ENCODE measurements at places on chromosomes 12 and 14.

- peaks cover 2% of the 10 kb centered on the region for H3K4me1 ChIP-seq
- no peak overlapping the region for H3K4me3 ChIP-seq
- DNase-seq = no peak
- peak overlapping the region; percentile 39 for H3K27ac ChIP-seq
Measured at GRCh38 chr12:65653321-65653720, 171.0 kb upstream of the HMGA2 start.

DNA sequence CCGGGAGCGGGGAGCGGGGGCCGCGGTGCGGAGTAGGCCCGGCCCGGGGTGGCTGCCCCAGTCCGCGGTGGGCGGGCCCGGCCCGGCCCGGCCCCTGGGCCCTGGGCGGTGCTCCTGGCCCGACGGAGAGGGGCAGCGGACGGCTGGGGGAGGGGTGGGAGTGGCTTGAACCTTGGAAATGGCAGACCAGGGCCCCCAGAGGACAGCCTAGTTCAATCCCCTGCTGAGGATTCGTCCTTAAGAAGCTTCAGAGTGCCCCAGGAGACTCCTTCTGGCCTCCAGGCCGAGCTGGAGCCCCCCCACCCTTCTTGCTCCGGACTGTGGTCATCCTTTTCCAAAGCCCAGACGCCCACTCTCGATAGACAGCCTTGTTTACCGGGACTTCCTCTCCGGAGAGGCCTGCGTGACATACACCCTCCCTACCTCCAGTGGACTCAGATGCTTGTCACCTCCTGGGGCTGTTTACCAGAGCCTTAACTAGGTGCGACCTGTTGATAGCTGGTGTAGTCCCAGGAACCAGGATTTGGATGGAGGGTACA is 458 bp downstream of the KHNYN start:
- peak overlapping the region; percentile 89 for H3K27ac ChIP-seq
- no peaks in the 10 kb centered on the region for H3K27me3 ChIP-seq
- peak; percentile 86 for DNase-seq
- peaks cover 26% of the 10 kb centered on the region for H3K4me1 ChIP-seq

DNA sequence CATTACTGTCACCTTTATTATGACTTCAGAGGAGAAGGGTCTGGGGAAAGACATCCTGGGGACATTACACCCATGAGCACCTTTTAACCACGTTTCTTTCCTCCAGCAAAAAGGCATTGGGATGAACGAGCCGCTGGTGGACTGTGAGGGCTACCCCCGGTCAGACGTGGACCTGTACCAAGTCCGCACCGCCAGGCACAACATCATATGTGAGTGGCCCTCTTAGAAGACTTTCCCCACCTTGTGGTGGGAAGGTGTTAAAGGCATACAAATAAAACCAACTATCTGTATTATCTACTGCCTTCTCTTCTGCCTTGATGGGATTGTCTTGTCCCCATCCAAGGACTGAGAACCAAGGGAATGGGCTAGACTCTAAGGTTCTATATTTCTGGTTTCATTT is 6.0 kb downstream of the PSMD9 start:
- H3K4me1 ChIP-seq = peaks cover 20% of the 10 kb centered on the region
- peak; percentile 60 for DNase-seq
- H3K27me3 ChIP-seq = no peaks in the 10 kb centered on the region
- H3K27ac ChIP-seq = no peak overlapping the region

DNA sequence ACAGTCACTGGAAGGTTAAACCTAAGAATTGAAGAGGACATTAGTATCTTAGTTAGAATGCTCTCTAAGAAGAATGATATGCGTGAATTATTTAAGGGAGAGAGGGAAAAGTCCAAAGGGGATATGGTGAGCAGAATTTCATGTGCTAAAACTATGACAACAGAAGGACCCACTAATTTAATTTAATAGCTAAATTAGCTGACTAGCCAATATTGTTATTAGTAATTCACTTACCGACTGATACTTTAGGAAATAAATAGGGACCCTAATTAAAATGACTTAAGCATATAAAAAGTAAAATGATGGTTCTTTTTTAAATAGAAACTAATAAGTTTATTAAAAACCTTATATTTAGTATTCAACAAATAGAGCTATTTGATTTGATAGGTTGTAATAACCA is 179.6 kb downstream of the RASSF9 start:
- H3K27me3 ChIP-seq = no peaks in the 10 kb centered on the region
- DNase-seq = no peak
- H3K27ac ChIP-seq = no peak overlapping the region
- H3K4me1 ChIP-seq = no peaks in the 10 kb centered on the region
- no peak overlapping the region for H3K4me3 ChIP-seq

DNA sequence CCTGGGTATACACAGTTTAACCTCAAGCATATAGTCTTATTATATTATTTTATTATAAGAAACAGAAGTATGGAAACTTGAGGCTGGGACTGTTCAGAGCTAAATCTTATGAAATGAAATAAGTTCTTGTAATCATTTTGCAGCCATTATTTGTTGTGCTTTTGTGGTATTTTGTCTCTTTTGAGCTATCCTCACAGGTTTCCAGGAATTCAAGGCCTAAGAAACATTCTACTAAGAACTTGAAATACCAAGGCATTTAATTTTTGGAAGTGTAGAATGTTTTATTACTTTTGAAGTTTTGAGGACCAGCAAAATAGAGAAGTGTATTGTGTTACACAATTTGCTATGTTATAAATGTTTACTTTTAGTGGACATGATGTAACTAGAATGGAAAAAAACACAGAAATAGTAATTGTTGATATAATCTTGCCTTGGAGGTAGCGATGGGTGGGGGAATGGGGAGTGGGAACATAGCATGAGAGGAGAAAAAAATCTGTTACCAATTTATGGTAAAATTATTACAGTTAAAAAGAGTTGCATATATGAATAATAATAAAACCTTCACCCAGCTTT is 81.7 kb downstream of the CRADD start:
- H3K4me3 ChIP-seq = no peak overlapping the region
- DNase-seq = no peak
- H3K27me3 ChIP-seq = no peaks in the 10 kb centered on the region
- H3K27ac ChIP-seq = no peak overlapping the region

DNA sequence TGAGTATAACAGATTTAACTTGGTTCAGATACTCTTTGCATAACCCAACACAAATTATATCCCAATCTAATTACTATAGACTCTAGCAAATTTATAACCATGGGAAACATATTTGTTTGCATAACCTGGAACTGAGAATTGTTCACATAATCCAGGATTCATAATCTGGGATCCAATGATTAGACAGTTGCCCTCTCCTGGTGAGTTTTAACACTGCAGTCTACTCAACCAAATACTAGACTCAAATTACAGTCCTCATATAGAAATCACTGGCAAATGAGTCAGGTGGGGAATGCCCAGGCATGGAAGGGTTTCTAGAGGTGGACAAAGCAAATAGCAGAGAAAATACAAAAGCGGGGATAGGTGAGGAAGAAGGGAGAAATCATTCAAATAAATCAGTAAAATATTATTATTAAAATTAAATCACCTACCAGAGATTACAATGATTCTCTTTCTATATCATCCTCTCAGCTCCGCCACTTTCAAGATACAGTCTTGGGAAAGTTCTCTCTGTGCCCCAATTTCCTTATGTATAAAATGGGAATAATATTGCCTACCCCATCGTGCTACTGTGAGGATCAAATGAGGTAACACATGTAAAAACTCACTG is 9.4 kb downstream of the GCH1 start:
- H3K27ac ChIP-seq = no peak overlapping the region
- no peaks in the 10 kb centered on the region for H3K27me3 ChIP-seq
- peak; percentile 84 for DNase-seq

DNA sequence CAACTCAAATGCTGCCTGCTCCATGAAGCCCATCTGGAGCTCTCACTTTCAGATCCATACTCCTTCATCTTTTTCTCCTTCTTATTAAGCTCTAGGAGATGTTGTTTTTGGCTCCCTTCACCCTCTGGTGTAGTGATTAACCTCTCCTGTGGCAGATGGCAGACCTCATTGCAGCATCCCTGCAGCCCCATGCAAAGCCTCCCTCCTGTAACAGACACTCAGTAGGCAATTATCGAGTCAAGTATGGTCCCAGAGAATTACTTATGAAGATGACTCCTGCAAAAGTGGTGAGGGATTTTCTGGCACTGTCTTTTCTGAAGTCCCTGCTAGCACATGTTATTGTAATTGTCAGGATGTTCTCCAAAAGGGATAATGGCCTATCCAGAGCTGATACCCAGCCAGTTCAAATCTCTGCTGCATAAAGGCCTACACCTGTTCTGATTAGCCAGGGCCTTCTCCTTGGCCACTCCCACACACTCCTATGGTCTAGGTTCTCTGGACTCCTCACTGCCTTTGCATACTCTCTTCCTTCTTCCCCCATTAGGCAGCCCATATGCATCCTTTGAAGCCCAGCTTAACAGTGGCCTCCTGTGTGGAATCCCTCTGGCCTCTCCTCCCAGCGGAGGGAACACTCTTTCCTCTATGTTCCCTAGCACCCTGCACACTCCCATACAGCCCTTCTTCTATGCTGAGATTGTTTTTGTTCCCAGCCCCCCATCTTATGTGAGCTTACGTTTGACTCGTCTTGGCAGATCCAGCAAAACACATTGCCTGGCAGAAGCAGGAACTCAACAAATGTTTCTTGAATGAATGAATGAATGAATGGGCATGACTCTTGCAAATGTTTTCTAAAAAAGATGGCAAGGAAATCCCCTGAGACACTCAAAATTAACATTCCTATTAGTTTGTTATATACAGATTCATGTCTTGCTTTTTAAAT is 43.9 kb upstream of the MDM1 start:
- H3K27ac ChIP-seq = no peak overlapping the region
- peaks cover 6% of the 10 kb centered on the region for H3K27me3 ChIP-seq
- H3K36me3 ChIP-seq = no peaks in the 10 kb centered on the region
- no peak overlapping the region for H3K4me3 ChIP-seq
- H3K4me1 ChIP-seq = no peaks in the 10 kb centered on the region
- no peak for DNase-seq

DNA sequence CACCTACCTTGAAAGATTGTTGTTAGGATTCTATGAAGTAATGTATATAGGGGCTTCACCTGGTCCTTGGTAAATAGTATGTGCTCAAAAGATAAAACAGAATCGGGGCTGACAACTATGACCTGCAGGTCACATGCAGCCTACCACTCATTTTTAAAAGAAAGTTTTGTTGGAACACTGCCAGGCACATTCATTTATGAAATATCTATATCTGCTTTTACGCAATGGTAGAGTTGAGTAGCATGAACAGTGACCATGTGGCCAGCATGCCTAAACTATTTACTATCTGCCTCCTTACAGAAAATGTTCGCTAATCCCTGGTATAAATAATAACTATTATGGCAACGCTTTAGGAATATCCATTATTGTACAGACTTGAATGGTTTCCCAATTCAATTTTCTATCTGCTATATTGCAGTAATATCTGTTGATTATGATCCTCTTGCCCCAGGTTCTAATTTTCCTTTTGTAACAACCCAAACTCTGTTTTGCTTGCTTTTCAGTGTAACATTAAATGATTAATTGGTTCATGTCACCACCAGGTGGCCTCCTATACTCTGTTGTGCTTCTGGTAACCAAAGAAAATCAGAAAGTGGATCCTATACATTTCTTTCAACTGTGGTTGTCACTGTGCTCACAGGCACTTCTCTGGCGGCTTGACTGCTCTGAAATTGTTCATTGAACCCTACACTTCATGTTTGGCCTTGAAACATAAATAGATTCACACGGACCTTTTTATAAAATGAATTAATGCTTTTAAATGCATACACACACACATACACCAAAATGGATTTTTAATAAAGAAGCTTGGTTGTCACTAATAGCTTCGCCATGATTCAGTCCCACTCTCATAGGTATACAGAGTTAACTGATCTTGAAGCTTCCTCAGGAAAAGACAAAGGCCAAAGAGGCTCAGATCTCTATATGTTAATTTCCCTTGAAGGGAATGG is 227.7 kb upstream of the NPAS3 start:
- H3K36me3 ChIP-seq = no peaks in the 10 kb centered on the region
- no peak overlapping the region for H3K27ac ChIP-seq
- DNase-seq = peak; percentile 61

- H3K36me3 ChIP-seq = no peaks in the 10 kb centered on the region
- H3K4me3 ChIP-seq = no peak overlapping the region
- no peaks in the 10 kb centered on the region for H3K4me1 ChIP-seq
Measured at GRCh38 chr12:66232263-66232662, 43.2 kb downstream of the IRAK3 start.

GRCh38 chr12:6998715-6999451 is 19.4 kb downstream of the LPCAT3 start:
- peaks cover 7% of the 10 kb centered on the region for H3K4me1 ChIP-seq
- no peak overlapping the region for H3K4me3 ChIP-seq
- H3K27me3 ChIP-seq = no peaks in the 10 kb centered on the region
- H3K27ac ChIP-seq = no peak overlapping the region

DNA sequence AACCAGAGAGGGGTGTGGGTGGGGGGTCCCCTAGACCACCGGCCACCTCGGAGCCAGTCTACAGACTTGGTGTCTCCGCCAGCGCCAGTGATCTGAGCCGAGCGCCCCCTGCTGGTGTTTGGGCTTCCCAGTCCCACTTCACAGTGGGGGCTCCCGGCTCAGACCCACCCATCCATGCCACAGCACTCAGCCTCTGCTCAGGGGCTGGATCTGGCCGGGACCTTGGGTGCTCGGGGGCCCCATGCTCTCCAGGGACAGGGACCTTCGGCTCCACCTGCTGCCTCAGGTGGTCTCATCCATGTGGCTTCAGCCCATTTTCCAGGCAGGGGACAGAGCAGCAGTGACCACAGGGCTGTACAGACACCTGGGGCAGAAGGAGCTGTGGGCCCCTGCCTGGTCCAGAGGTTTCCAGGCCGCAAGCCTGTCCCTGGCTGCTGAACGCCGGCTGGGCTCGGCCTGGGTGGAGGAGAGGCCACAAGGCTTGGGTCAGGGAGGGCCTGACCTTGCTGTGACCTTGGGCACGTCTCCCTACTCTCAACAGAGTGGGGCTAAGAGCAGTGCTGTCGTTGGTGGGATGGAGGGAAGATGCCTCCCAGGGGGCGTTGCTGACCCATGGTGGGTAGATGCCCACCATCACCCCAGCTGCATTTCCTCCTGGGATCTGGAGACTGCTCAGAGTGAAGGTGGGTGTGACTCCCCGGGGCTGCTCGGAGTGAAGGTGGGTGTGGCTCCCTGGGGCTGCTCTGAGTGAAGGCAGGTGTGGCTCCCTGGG is 86.3 kb downstream of the KIF26A start:
- no peaks in the 10 kb centered on the region for H3K4me1 ChIP-seq
- H3K27ac ChIP-seq = no peak overlapping the region
- H3K4me3 ChIP-seq = no peak overlapping the region
- peaks cover 3% of the 10 kb centered on the region for H3K36me3 ChIP-seq
- peak; percentile 2 for DNase-seq

- no peak for DNase-seq
- H3K36me3 ChIP-seq = peaks cover 3% of the 10 kb centered on the region
- no peak overlapping the region for H3K27ac ChIP-seq
- H3K27me3 ChIP-seq = no peaks in the 10 kb centered on the region
Measured at GRCh38 chr14:60863249-60863648, 117.6 kb downstream of the TRMT5 start.

GRCh38 chr12:95701275-95701674 is 89.3 kb downstream of the NTN4 start:
- peak; percentile 6 for DNase-seq
- H3K36me3 ChIP-seq = peaks cover 7% of the 10 kb centered on the region
- peak overlapping the region; percentile 17 for H3K27ac ChIP-seq

GRCh38 chr12:56374726-56375597 is 12.3 kb upstream of the APOF start:
- peak overlapping the region; percentile 5 for H3K27ac ChIP-seq
- no peaks in the 10 kb centered on the region for H3K36me3 ChIP-seq
- H3K4me3 ChIP-seq = no peak overlapping the region
- H3K27me3 ChIP-seq = peaks cover 4% of the 10 kb centered on the region

- H3K27me3 ChIP-seq = no peaks in the 10 kb centered on the region
- no peaks in the 10 kb centered on the region for H3K36me3 ChIP-seq
- H3K4me1 ChIP-seq = no peaks in the 10 kb centered on the region
Measured at GRCh38 chr12:33596061-33596460, 156.4 kb upstream of the SYT10 start.

Measured in mesenchymal stem cell (in vitro differentiated cells and primary cell).